ENCODE measurements at places on chromosomes 2 and 18.

GRCh38 chr2:238645716-238646115 is 202.2 kb upstream of the TWIST2 start:
- DNase-seq, result no peak

DNA sequence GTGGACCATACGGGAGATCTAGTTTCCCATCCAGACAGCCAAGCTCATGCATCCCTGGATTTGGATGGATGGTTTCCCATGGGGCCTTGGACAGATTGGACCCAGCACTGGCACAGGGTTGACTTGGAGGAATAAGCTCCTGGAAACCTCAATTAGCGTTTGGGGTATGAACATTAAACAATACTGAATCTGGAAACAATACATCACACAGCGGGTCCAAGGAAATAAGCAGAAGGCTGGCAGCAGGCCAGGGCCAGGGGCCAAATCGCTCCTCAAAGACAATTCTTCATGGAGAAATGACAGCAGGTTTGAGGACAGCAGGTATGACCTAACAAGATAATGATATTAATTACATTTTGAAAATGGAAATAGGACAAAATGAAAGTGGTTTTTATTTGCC is 540.6 kb downstream of the RIT2 start:
- DNase-seq, result no peak

GRCh38 chr2:193895226-193895625 is 1700.5 kb upstream of the TMEFF2 start:
- DNase-seq, result no peak

- DNase-seq, result no peak
Observed at GRCh38 chr18:31206787-31207381, 44.2 kb upstream of the DSC1 start.

GRCh38 chr2:101311696-101312017 is 3.2 kb upstream of the RNF149 start:
- DNase-seq, result no peak

GRCh38 chr2:158740127-158740526 is 55.0 kb upstream of the DAPL1 start:
- no peak for DNase-seq

DNA sequence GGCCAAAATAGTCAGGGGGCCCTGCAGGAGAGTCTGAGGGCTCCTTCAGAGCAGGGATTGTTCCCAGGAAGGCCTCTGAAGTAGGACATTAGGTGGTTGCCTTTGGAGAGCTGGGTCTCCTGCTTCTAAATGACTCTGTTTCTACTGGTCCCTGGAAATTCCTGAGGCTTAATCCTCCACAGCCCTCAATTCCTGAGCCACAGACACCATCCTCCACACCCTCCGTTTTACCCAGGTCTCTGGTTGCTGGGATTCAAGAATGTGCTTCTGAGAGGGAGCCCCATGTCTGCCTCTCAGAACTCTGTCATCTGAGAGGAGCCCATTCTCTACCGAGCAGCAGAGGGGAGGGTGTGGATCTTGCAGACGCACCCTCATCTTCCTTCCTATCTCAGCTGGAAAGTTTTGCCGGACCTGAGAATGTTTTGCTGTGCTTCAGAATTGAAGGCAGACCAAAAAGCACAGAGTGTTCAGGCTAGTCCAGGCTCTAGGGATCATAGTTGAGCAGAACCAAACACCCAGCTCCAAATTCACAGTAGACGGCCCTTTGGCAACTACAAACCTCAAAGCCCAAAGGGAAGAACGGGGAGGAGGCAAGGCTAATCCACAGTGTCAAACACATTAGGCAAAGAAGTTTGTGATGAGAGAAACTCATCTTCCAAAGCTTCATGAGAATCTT is 8.1 kb downstream of the VIT start:
- DNase-seq, result no peak

GRCh38 chr2:199356412-199356811 is 101.3 kb downstream of the SATB2 start:
- DNase-seq, result no peak

GRCh38 chr18:55862693-55863390 is 274.9 kb upstream of the TCF4 start:
- no peak for DNase-seq

DNA sequence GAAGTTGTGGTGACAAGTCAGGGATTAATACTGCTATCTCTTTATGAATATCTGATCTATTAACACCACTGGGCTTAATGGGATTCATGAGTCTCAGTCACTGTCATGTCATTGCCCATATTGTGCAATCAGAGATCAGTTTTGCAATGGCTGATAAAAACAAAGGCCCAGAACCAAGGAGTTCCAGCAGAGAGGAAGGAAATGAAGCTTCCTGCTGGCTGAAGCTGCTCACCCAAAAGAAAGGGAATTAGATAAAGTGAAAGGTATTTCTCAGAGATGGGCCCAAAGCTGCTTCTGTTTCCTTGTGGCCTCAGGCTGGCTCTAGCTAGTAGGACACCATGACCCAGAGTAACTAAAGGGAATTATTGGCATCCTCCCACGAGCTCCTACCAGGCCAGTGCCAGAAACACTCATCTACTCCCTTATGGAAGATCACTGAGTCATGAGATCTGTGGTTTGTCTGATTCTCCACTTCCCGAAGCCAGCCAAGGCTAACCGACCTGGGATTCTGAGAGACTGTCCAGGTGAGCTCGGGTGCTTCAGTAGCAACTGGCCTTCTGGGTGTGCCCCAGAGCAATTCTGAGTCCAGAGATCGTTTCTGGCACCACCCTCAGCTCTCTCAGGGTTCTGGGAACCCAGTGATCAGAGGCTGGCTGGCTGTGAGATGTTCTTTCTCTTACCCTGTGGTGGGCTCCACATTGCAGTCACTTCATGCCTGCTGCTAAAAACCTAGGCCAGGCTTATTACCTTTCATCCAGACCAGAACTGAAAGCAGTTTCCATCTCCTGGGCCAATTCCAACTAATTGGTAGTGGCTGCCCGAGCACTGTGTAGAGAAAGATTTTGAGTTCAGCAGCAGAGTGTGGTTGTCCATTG is 129.5 kb upstream of the PELI1 start:
- DNase-seq, result no peak

DNA sequence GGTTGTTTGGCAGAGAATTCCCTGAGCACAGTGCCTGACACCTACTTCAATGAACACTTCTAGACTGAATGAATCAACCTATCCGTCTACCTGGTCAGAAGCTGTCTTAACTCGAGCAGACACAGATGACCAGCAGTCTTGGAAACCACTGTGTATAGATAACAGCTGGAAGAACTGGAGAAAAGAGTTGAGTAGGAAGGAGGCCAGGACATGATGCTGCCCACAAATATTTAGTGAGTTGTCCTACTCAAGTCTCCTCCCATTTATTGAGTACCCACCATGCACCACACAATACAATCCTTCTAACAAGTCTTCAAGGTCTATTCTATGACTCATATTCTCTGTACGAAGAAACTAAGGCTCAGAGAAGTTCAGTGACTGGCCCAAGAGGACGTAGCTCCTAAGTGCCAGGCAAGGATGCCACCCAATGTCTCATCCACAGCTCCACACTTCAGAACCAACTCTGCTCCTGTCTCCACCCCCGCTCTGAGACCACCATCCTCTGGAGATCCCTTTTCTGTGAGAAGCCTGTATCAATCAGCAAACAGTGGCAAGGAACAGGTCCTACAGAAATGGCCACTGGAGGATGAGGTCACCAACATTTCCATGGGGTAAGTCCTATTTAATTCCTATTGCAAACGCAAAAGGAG is 62.2 kb downstream of the GALNT14 start:
- DNase-seq, result no peak

- DNase-seq, result no peak
Observed at GRCh38 chr18:12027046-12027445, 45.7 kb downstream of the IMPA2 start.

- no peak for DNase-seq
Observed at GRCh38 chr2:198662905-198663304, 794.8 kb downstream of the SATB2 start.

DNA sequence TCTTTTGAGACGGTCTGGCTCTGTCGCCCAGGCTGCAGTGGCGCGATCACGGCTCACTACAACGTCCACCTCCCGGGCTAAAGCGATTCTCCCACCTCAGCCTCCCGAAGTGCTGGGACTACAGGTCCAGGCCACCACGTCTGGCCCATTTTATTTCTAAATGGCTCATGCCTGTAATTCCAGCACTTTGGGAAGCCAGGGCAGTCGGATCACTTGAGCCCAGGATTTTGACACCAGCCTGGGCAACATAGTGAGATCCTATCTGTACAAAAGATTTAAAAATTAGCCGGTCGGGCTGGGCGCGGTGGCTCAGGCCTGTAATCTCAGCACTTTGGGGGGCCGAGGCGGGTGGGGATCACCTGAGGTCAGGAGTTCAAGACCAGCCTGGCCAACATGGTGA is 26.4 kb upstream of the EFHD1 start:
- DNase-seq, result no peak

GRCh38 chr2:17245906-17246305 is 272.3 kb downstream of the RAD51AP2 start:
- no peak for DNase-seq

GRCh38 chr2:950080-950966 is at the start of gene SNTG2:
Gene SNTG2, plus strand, starts transcription at chr2:950849. Its CDS starts 148 bp downstream, at chr2:950997.
- peak; percentile 67 for DNase-seq

- DNase-seq, result no peak
Observed at GRCh38 chr2:224334726-224335125, 67.2 kb downstream of the FAM124B start.

DNA sequence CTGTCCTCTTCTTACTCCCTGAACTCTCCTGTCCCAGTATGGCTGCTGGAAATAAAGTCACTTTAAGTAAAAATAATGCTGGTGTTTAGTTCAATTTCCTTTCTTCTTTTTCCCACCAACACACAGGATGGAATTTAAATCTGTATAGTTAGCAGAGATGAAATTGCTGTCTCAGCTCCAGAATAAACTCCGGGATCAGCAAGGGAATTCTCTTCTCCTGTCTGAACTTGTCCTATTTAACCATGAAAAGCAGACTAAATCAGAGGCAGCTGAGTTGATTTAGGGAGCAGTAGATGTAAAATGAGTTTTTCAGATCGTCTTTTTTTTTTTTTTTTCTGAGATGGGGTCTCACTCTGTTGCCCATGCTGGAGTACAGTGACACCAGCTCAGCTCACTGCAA is 25.9 kb downstream of the TTLL4 start:
- DNase-seq, result no peak

DNA sequence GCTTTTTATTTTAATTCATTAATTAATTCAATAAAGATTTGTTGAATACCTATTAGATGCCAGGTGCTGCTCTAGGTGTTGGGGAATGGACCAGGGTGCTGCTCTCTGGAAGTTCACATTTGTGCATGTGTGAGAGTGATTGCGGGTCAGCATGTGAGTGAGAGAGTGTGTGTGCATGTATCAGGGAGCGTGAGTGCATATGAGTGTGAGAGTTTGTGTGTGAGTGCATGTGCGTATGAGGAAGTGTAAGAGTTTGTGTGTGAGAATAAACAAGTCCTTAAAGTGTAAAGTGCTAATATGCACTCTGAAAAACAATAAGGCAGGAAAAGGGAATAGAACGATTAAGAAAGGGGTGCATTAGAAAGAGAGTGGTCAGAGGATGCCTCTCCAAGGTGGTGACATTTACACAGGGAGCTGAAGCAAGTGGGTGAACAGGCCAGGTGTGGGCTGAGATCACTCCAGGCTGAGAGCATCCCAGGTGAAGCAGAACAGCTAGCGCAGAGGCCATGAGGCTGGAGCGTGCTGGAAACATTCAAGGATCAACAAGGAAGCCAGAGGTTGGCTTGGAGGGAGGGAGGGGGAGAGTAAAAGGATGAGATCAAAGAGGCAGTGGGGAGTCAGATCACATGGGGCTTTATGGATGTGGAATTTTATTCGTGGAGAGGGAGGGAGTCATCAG is 50.5 kb upstream of the SLC1A4 start:
- DNase-seq, result no peak

GRCh38 chr18:79434607-79435401 is 39.1 kb downstream of the NFATC1 start:
- DNase-seq, result no peak

- no peak for DNase-seq
Observed at GRCh38 chr2:174573621-174574081, 24.0 kb downstream of the WIPF1 start.

DNA sequence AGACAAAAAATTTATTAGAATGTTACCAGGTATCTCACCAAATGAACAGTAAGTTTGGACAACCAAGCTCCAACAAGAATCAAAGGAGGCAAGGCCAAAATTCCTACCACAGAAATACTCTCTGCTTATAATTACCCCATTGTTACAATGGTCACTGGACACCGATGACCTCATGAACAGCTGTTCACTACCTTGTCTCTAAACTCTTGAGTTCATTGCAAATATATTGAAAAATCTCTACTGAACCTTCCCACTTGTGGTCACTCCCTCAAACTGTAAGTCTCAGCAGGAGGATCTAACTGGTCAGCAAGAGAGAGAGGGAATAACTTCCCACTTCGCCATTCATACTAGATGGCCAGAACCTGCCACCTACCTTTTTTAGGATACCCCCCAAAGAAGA is 50.0 kb downstream of the ERBB4 start:
- DNase-seq, result no peak
